CD4-positive, alpha-beta T cell treated with Interleukin-2 at 100 ng/mL for 4 hours (primary cell): ENCODE measurements at places on chromosomes 7 and 10.

DNA sequence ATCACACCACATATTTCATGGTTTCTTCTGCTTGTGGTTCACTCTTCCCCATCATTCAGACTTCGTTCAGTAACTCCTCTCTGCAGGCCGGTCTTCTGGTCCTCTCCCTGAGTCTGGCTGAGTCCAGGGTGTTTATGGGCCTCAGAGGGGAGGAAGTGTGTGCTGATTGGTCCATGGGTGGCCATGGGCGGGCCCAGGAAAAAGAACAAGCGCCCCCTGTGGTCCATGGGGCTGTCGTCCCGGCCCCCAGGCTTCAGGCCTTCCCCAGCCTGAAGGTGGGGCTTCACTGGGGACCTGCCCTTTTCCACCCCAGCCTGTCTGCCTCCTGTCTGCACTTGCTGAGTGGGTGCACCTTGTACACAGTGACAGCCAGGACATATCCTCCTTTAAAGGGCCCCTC lies 123.7 kb downstream of the VIPR2 start:
- no peak for DNase-seq

DNA sequence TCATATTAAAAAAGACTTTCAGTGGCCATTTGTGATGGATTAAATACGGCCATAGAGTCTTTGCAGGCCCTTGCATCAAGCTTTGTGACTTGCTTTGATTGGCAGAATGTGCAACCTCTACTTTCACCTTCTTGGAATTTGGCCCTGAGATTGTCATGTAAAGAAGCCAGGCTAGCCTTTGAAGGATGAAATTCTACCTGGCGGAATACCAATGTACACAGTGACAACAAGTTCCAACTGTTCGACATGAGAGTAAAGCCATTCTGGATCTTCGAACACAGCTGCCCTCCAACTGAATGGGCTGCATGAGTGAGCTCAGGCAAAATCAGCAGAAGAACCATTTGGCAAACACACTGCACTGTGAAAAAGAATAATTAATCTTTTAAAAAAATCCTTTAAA lies 321.3 kb downstream of the PHF14 start:
- no peak for DNase-seq

DNA sequence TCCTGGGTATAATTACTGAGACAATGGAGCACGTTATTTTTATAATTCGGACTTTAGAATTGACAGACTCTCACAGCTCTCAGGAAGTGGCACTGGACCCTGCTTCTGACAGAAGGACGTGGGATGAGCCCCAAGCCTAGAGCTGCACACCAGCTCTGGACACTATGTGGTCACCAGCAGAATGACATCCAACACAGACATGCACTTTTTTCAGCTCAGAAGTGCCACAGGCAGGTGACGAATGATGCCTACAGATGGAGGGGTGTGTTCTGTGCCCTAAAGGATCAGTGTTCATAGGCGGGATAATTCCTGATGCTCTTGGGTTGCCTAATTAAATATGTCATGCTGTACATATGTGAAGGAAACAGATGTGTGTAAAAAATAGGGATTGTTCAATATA lies 87.9 kb downstream of the VIPR2 start:
- no peak for DNase-seq

DNA sequence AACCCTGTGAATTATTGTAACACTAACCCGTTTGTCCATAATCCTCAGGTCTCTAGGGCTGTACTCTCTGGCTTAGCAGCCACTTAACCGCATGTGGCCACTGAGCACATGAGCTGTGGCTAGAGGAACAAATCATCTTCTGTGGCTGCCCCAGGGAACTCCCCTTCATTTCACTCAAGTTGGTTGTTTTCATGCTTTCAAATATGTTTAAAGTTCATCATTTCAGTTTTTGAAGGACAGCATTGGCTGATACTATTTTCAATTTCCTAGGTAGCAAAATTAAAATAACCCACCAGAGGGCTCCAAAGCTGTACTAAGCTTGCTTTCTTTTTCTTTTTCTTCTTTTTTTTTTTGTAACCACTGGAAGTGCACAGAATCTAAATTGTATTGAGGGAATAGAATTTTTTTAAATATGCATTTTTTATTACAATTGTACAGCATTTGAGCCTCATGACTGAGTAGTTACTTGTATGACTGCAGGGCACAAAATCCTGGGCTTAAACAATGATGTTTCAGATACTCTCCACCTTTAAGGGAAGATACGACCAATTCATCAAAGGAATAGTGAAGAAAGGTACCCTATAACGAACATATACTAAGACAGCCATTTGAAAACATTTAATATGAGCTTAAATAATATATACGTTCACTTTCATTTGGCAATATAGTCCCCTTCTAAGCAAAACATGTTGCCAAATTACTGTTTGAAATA lies 38.6 kb downstream of the MRC1 start:
- no peak for DNase-seq

DNA sequence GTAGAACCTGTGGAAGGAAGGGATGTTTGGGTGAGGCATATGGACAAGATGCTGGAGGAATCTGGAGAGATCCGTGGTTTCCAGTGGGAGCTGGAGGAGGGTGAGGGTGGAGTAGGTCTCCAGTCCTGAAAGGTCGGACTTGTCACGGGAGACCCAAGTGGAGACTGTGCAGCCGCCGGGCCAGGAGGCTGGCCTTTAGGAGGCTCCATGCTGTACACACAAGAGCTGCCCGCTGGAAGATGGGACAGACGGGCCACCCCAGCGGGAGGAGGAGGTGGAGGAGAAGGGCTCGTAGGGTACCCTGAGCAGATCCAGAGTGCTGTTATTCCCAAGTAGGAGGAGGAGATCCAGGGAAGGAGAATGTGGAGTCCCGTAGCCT lies 106.7 kb downstream of the NKX6-2 start:
- no peak for DNase-seq

- no peak for DNase-seq
These were observed 22.5 kb downstream of the TRDMT1 start for GRCh38 chr10:17179002-17179401.

DNA sequence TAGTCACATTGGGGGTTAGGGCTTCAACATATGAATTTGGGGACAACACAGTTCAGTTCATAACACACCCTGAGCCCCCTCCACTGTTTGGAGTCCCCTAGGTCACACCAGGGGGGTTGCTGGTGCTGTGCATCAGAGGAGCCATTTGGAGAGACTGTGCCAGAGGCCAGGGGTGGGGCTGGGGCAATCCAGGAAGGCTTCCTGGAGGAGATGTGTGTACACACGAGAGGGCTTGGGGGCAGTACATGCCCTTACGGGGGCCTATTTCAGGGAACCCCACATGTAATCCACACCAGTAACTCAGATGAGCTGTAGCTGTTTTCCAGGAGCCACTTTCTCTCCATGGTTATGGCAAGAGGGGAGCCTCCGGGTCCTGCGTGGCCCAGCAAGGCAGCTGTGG lies 151.7 kb downstream of the GRK5 start:
- DNase-seq = no peak

- no peak for DNase-seq
These were observed 5.5 kb upstream of the FIGNL1 start for GRCh38 chr7:50455658-50456057.

GRCh38 chr7:36309301-36309700 lies 80.4 kb upstream of the ANLN start:
- DNase-seq = no peak

DNA sequence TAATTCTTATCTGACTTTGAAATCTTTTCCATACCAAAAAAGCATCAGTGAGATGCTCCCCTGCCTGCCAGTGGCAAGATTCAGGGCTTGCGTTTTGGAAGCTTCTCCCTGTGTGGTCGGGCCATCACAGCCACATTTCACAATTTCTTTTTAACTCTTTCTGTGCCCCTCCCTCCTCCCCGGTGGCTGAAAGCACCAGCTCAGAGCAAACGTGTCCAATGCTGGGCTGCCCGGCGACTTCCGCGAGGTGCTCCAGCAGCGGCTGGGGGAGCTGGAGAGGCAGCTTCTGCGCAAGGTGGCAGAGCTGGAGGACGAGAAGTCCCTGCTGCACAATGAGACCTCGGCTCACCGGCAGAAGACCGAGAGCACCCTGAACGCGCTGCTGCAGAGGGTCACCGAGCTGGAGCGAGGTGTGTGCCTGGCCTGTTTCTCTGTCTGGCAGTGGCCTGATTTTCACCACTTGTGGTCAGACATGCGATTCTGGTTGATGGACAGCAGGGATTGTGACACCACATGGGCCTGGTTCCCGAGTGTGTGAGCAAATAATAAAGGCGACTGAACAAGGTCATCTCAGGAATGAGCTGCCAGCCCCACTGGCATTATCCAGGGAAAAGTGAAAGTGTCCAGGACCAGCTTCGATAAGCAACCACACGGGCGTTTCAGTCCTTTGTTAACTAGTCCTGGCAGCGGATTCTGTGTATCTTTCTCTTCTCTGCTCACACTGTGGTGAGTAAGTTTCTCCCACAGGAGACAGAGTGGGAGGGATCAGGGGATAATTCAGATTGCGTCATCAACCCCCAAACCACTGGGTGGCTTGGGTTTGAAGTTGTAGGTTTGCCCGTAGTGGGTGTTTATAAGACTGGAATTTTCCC lies 2.6 kb downstream of the NPTX2 start:
- DNase-seq = no peak

DNA sequence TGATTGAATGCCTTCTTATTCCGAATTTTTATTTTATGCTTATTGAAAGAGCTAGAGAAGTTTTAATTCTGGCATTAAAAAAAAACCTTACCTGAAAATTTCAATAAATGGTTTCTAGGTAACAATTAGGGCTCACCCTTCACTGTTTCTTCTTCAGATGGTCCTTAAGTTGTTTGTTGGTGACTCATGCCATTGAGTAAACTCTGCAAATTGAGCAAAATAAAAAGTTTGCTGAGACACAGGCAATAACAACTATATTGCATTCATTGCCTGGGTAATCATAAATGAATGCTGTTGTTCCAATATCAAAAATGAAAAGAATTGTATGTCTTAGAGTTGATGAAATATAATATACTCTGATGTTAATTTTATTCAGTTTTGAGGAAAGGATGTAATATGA lies 300.3 kb downstream of the CDK14 start:
- no peak for DNase-seq

- DNase-seq = no peak
These were observed 191.4 kb upstream of the STK17A start for GRCh38 chr7:43391518-43391917.

DNA sequence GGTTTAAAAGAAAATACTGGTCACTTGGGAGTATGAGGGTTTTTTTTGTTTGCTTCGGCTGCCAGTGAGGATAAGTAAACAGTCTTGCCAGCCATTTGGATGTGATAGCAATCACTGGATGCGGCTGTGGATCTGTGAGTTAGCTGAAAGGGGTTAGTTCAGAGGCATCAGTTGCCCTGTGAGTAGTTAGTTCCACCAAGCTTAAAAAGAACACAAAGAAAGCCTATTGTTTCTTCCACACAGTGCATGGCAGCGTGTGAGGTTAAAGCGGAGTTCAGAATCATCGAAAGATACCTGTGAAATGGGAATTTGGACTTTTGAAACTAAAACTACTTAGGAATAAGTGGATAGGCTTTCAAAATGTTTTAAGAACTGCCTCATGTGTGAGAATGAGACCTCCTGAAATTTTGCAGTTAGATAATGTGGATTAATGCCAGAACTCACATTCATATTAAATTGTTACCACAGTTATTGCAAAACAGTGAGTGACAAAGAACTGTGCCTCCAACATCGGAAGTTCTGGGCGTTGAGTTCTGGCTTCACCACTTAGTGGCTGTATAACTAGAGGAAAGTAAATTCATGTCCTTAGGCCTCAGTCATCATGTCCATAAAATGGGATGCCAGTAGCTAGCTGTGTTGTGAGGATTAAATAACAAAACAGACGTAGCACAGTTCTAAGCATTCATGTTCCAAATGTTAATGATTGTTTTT lies 31.3 kb downstream of the KIAA1217 start:
- DNase-seq = no peak

DNA sequence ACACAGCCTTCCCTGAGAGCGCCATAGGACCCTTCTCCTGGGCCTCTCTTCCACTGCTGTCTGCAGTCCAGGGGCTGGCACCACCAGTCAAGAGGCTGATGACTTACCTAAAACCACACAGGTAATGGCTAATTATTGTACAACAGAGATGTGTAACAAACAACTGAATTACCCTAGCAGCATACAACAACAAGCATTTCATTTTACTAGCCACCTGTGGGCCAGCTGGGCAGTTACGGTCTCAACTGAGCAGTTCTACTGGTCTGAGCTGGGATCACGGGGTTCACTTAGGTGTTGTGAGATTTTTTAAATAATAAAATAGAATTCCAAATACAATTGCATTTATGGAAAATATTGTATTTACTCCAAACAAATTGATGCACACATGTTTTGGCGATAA lies 431.9 kb downstream of the TNS3 start:
- no peak for DNase-seq

DNA sequence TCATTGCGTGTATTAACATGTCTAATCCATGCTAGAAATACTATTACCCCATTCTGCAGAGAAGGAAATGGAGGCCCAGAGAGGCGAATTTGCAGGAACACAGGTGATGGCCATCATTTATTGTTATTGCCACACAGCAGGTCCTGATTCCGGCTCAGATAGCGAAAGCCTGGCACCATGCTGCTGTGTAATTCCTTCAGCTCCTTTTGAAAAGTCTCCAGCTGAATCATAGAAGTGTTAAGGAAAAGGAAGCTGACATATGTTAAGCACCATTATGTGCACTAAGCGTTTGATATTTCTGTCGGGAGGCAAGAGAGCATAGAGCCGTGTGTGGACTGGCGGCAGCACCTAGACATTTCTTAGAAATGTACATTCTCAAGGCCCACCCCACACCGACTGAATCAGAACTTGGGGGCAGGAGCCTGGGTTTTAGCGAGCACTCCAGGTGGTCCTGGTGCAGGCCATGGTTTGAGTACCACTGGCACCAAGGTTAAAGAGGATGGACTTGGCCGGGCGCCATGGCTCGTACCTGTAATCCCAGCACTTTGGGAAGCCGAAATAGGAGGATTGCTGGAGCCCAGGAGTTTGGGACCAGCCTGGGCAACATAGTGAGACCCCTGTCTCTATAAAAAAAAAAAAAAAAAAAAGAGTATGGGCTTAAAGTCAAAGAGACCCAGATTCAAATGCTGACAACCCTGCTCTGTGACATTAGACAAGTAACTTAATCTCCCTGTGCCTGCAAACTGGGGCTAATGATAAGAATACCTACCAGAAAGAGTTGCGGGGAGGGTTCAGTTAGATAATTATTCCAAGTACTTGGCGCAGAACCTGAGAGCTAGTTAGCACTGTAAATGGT lies 52.2 kb downstream of the UNC5B start:
- DNase-seq = no peak

DNA sequence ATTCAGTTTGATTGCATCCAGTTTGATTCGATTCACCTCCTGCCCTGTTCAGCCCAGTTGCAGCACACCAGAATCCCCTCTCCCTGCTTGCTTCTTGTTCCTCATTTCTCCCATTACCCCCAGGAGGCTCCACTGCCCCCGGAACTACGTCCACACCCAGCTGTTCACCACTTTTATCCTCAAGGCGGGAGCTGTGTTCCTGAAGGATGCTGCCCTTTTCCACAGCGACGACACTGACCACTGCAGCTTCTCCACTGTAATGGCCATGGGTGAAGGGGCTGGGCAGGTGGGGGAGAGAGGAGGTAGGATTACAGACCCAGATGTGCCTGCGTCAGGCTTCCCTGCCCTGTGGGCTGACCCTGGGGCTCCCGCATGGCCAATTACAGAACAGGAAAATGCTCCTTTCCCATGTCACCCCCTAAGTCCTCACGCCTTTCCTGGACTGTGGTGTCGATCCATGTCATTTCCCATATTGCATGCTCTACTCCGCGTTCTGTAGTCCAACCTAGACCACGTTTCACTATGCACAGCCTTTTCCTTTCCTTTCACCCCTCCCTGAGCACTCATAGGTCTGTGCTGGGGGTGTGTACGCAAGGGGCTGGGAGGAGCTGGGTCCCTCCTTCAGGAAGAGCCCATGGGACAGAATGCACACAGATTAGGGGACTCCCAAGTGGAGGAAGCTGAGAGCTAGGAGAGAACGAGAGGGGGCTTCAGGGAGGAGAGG lies 8.2 kb downstream of the GHRHR start:
- DNase-seq = no peak

- DNase-seq = no peak
These were observed 114.6 kb upstream of the MEOX2 start for GRCh38 chr7:15801041-15801440.
